ENCODE measurements at places on chromosomes 3 and 15.
A peak's percentile ranks its signal among the peaks of the same experiment; 100 is the strongest.

DNA sequence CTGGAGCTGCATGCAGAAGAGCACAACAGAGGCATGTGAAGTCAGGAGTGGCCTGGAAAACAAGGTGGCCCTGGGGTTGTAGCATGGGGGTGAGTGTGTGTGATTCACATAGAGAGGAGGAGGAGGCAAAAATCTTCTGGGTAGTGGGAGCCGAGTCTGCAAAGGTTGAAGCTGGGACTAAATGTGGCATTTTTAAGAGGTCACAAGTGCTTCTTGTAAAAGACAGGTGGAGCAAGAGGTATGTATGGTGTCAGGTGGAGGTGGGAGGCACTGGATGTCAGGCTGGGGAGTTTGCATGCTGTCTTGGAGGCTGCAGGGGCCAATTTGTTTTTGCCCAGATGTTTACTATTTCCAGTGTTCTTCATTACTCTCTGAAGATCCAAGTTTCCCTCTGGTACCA lies 42.4 kb downstream of the C3orf20 start:
- DNase-seq: no peak

DNA sequence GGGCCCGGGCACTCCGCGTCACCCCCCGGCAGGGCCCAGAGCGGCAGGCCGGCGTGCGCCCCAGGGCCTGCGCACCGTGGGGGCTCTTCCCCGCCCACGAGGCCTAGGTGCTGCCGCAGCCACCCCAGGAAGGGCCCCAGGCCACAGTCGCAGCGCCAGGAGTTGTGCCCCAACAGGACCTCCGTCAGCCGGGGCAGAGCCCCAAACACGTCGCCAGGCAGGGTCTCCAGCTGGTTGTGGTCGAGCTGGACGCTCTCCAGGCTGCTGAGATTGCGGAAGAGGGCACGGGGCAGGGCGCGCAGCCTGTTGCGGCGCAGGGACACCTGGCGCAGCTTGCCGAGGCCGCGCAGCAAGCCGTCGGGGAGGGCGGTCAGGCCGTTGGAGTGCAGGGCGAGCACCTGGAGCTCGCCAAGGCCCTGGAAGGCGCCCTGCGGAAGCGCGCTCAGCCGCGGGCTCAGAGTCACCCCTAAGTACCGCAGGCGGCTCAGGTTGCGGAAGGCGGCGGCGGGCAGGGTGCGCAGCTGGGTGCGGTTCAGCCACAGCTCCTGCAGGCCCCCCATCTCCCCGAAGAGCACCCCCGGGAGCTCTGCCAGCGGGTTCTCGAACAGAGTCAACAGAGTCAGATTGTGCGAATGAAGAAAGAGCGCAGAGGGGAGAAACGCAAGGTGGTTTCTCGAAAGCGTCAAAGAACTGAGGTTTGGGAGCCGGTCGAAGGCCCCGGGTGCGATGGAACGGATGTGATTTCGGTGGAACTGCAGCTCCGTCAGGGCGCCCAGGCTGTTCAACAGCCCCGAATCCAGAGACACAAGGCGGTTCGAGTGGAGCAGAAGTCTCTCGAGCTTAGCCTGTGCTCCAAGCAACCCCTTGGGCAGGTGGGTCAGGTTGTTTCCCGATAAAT lies 2.0 kb downstream of the GP5 start:
- no peak for DNase-seq

- DNase-seq: no peak
Observed at GRCh38 chr15:37518436-37518835, 416.0 kb upstream of the TMCO5A start.

DNA sequence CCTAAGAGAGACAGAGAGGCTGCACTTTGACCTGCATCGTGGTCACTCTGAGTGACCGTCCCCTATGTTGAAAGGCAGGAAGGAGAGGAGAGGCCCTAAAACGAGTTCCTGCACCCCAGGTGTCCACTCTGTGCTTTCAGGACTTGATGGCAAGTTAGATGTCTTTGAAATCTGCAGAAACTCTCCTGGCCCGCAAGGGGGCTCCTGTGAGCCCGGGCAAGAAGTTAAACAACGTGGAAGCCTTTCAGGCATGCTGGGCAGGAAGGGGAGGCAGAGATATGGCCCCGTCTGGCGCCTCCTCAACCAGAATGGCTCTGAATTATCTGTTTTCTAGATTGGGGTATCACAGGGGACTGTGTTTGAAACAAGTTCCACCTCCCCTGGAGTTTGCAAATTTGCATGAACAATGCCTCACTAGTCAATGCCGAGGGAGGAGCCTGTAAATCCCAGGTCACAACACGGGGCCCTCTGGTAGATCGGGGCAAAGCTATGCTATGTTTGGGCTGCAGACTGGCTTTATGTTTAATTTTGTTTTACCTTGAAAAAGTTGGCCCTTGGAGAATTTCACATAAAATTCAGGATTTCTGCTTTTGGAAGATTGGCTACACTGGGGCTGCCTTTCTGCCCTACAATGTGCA lies 9.8 kb downstream of the CTXND1 start:
- no peak for DNase-seq

DNA sequence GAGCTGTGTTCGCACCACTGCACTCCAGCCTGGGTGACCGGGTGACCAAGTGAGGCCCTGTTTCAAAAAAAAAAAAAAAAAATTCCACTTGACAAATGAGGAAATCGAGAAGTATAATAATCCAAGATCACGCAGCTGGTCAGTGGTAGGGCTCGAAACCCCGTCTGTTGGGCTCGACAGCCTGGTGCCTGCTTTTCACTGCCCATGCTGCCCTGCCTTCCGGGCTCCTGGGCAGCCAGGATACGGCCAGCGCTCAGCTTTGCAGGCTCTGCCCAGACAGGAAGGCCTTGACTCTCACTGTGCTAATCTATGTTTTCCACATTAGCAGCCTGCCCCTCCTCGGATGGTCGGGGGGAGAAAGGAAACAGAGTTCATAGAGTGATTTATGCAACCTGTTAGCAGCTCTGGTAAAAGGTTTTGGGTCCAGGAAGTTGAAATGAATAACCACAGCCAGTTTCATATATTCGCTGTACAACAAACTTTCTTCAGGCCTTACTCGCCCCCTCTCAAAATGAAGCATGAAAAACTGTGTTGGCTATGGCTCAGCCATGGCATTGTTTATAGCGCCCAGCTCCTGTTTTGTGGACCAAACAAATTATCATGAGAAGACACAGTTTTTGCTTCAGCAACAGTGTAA lies 108.8 kb downstream of the XXYLT1 start:
- DNase-seq: no peak

- DNase-seq: no peak
Observed at GRCh38 chr3:52143616-52144015, 10.6 kb downstream of the POC1A start.

DNA sequence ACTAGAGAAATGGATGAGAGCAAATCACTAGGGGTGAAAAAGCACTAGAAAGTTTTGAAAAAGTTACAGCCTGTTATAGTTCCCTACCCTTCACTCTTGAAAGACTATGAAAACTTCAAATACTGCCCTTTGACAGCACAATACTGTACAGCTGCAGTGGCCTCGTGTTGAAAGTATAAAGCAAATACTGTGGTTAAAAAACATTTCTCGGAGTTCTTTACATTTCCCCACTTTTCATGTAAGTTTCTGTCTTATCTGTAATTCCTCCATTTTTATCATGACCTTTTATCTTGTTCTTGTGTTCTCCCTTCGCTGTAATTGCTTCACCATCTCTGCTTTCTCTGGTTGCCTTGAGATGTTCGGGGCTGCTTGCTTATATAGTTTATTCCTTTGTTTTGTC lies 423.8 kb upstream of the CFAP20DC start:
- DNase-seq: no peak

- no peak for DNase-seq
Observed at GRCh38 chr3:175294793-175295192, 435.7 kb downstream of the NAALADL2 start.

- DNase-seq: no peak
Observed at GRCh38 chr3:195285372-195285771, 14.4 kb upstream of the XXYLT1 start.

DNA sequence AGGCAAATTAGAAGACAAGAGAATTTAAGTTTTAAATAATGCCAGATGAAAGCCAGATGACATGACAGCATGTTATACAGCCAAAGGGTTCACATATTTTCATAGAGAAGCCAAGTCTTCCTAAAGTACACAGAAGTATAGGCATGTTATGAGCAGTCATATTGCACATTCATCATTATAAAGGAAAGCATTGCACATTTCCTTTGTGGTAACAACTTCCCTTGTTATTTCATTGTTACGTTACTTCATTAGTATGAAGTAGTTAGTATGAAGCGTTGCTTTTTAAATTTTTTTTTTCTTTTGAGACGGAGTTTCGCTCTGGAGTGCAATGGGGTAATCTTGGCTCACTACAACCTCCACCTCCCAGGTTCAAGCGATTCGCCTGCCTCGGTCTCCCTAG lies 4.6 kb upstream of the ABCC5 start:
- DNase-seq: no peak

DNA sequence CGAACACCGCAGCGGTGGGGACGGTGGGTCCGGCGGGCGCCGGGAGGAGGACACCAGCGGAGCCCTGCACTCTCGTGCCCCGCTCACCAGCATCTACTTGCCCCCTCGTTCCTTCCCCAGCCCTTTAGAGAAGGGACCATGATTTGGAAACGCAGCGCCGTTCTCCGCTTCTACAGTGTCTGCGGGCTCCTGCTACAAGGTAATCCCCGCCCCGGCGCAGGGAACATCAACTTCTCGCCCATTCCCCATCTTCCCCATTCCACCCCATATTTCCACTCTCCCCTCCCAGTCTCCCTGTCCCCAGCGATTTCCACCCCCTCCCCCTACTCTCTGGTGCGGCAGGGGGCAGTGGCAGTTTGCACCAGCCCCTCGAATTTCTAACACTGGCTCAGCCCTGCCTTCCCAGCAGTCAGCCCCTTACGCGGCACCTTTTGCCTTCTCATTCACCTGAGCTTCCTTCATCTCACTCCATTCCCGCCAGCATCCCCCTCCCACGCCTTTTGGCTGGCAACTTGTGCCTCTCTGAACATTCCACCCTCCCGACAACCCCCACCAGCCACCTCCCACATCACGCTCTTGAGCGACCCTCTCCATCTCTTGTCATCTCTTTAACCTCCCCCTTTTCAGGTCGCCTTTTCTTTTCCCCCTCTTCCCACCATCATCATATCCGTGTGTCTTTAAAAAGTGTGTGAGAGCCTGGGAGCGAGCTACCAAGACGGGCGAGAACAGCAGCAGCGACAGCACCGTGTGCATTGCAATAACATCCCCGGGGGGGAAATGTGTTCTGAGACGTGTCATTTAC lies 882 bp downstream of the CADM2 start:
- no peak for DNase-seq

DNA sequence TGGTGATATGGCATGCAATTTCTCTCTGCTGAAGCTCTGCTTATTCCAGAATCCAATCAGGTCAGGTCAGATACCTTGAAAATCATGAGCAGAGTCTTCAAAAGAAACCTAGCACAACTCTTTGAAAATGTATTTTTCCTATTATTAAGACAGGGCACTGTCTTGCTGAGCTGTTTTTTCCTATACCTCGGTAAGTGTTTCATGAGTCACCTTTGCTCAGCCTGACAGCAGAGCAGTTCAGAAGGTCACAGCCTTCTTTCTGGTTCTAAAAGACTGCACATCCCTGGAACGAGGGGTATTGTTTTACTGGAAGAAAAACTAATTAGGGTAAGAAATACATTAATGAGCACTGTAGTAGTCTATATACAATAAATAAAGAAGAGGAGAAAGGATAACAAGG lies 422.0 kb downstream of the SOX2 start:
- DNase-seq: no peak

GRCh38 chr15:75090388-75090734 lies 67.0 kb downstream of the PPCDC start:
- peak; percentile 68 for DNase-seq

DNA sequence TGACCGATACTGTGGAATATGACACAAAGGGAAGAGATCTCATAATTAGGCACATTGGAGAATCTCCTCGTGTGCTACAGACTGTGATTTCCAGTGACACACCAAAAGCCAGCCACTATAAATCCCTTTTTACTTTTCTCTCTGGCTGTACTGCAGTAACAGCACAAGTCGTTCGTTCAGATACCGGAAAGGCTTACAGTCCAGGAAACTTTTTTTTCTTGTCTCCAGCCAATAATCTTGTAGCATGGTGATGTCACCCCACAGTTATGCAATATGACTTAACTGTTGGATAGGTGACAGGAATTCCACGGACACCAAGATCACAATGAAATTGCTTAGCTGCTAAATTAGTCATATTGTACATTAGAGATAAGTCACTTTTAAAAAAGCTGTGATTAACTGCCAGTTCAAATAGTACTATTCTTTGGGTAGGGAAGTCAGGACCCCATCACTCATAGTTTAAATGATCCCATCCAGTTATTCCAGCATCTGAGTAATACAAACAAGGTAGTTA lies 36.3 kb upstream of the TSC22D2 start:
- no peak for DNase-seq

DNA sequence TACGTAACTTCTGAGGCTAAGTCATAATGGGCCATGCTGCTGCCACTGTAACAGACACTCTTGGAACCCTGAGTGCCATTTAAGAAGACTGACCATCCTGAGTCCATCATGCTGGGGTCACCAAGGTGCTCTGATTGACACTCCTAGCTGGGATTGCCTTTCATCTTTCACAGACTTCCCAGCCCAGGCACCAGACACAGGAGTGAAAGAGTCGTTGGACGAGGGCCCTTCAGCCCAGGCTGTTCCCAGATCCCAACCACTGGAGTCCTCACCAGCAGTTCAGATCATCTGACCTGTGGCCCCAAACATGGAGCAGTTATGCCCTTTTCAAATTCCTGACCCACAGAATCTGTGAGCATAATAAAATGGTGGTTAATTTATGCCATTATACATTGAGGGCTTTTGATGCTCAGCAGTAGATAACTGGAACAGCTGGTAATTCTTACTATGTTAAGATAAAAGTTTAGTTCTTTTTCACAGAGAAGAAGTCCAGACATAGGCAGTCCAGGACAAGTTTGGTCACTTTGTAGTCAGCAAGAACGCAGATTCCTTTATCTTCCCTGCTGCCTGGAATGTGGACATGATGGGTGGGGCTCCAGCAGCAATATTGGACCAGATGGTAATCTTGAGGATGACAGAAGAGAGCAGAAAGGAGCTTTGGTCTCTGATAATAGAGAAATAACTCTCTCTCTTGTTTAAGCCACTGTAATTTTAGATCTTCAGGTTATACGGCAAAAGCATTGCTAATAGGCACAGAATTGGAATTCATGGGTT lies 7.3 kb upstream of the EHD4 start:
- peak; percentile 31 for DNase-seq

GRCh38 chr3:71062037-71062932 lies 521.2 kb downstream of the FOXP1 start:
- DNase-seq: no peak

DNA sequence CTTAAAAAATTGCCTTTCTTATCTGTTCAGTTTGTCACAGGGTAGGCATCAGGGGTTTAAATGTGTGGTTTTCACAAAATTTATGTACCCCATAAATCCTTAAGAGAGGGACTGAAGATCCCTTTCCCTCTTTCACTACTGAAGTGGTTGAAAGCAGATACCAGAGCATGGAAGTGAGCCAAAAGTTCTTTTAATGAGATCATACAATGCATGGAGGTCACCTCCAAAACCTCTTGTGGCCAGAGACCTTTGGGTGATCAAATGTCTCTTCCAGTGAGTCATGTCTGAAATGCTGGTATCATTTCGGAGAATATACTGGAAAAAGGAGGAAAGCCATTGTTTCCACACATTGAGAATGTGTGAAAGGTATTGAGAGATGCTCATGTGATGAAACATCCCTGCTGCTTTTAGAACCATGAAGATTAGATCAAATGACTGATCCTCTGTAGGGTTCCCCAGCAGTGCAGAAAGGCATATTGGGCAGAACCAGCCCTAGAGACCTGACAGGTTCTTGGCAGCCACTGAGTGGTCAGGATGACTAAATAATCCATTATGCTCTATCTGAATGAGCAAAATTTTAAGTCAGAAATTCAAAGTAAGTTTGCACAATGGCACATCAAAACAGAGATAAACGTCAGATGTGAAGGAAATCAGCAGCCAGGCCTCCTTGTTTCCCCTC lies 165.8 kb upstream of the SLC2A2 start:
- no peak for DNase-seq

All from lower leg skin (tissue), 4 donors.